ENCODE measurements at places on chromosomes 11 and 22.

DNA sequence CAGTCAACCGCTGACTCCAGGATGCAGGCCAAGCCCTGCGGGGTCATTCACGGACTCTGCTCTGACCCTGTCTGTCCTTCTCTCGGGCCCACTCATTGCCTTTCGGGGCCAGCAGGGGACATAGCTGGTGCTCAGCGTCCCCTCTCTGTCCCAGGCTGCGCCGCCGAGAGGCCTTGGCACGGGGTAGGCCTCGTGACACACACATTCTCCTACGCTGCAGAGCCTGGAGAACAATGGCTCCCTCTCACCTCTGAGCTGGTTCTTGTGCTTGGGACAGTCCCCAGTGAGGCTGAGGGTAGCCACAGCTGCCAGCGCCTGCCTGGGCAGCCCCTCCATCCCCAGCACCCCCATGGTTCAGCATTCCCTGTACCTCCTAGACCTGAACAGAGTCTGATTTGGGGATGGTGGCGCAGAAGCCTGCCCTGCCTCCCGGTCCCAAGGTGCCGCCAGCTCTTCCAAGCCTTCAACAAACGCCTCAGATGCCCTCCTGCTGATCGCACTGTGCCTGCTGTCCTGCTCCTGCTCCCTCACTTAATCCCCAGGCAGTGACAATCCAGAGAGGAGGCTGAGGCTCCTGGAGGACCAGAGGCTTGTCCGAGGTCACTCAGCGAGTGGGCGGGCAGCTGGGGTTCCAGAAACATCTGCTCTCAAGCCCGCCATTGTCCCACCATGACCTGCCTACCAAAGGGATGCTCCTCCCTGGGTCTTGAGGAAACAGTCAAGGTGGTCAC lies 30.4 kb downstream of the DUSP8 start:
- no peak for DNase-seq

- no peak for DNase-seq
Measured at GRCh38 chr11:87353771-87354345, 316.1 kb downstream of the TMEM135 start.

GRCh38 chr22:32803738-32804435 lies 2.4 kb downstream of the TIMP3 start:
- peak; percentile 72 for DNase-seq

GRCh38 chr11:74669211-74670160 lies 61.7 kb downstream of the CHRDL2 start:
- no peak for DNase-seq
